ENCODE measurements at places on chromosomes 6 and 20.

DNA sequence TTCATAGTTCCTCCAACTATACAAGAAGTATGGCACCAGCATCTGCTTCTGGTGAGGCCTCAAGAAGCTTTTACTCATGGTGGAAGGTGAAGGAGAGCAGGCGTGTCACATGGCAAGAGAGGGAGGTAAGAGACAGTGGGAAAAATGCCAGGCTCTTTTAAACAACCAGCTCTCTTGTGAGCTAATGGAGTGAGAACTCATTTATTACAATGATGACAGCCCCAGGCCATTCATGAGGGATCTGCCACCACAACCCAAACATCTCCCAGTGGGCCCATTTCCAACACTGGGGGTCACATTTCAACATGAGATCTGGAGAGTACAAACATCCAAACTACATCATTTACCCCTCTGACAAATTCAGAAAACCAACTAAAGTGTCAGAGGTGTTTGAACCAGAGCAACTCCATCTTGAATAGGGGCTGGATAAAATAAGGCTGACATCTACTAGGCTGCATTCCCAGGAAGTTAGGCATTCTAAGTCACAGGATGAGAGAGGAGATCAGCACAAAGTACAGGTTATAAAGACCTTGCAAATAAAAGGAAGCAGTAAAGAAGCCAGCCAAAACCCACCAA is 2.2 kb upstream of the UBD start:
- no peak for DNase-seq

GRCh38 chr6:1641343-1641885 is 31.7 kb downstream of the FOXC1 start:
- DNase-seq: no peak

DNA sequence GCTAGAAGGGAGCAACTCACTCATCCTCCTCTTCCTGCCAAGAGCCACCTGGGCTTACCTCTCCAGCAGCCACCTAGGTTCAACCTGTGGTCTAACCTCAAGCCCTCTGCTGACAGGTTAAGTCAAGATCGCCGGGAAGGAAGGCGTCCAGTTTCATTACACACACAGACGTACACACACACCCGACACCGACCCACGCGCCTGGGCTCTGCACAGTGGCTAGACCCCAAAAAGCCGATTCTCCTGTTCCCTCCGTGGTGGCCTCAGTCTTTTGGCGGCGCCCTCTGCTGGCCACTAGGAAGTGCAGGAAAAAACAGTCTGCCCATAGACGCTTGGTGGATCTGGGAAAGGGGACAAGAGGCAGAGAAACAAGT is 52.8 kb downstream of the MRPL14 start:
- no peak for DNase-seq

DNA sequence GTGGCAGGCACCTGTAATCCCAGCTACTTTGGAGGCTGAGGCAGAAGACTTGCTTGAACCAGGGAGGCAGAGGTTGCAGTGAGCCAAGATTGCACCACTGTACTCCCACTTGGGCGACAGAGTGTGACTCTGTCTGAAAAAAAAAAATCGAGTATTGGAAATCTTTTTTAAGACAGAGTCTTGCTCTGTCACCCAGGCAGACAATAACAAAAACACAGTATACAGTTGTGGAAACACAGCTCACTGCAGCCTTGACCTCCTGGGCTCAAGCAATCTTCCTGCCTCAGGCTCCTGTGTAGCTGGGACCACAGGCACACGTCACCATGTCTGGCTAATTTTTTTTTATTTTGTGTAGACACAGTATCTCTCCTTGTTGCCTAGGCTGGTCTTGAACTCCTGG is 15.0 kb downstream of the NANP start:
- DNase-seq: no peak

- no peak for DNase-seq
Observed at GRCh38 chr6:19848465-19849029, 11.4 kb downstream of the ID4 start.

GRCh38 chr20:14335052-14335451 is 2.4 kb downstream of the FLRT3 start:
- no peak for DNase-seq

GRCh38 chr20:14331646-14332045 is 5.8 kb downstream of the FLRT3 start:
- DNase-seq: peak; percentile 43

DNA sequence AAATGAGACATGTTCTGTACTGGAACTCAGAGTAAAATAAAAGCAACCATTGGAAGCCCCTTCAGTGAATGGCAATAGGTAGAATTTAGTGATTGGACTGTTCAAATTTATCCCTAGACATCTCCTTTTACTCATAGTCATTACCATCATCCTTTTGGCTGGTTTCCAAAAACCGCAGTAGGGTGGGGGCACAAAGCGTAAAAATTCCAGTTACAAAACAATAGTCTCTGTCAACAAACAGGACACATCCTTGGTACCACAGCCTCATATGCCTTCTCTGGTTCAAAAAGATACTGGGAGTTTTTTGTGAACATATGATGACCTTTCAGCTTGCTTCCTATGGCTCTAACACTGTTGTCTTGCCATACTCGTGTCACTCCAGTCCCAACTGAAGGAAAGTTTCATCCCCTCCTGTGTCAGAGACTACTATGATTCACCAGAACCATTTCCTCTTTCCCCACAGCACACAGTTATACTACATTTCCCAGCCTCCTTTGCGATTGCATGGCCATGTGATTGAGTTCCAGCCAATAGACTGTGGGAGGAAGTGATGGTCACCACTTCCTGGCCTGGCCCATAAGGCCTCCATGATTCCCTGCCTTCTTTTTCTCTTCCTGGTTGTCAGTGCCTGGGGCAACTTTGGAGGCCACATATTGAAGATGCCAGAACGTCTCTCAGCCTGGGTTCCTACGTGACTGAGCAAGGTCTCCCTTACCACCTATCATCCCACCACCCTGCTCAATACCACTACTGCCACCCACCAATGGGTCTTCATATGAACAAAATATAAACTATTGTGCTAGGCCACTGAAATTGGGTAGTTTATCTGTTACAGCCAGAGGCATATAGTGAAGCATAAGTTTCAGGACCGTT is 162.4 kb downstream of the ID4 start:
- DNase-seq: no peak

Data from cerebellar nuclear complex (tissue), 1 donor.